ENCODE measurements at places on chromosomes 5 and 9.

GRCh38 chr5:109354761-109355160 is 55.0 kb downstream of the PJA2 start:
- no peak for DNase-seq

DNA sequence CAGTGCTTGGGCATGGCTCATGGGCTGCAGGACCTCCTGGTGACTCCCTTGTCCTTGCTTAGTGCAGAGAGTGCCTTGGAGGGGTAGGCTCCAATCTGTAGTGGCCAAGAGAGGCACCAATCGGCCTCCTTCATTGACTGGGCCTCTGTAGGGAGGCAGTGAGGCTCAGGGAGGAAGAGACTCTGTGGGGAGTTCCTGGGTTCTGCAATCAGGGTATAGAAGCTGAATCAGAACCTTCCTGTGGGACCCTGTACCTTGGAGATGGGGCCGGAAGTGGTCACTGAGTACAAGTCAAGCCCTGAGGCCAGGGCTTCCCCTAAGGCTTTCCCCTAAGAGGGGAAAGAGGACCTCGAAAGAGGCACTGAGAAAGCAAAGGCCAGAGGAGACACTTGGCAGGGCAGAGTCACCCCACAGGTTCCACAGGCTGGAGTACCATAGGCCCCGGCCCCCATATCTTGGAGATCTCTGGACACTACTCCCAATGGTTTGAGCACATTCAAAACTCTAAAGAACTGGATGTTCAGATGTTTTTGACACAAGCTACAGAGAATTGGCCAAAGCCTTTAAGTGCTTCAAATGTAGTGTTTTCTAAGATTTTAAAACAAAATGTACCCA is 190.5 kb downstream of the HSPA4 start:
- no peak for DNase-seq

GRCh38 chr5:137754961-137755762 is 999 bp upstream of the HNRNPA0 start:
- peak; percentile 59 for DNase-seq

- DNase-seq, result no peak
Measured at GRCh38 chr9:34994900-34995669, 5.5 kb downstream of the DNAJB5 start.

- no peak for DNase-seq
Measured at GRCh38 chr5:140043508-140043872, 391 bp upstream of the NRG2 start.

- DNase-seq, result no peak
Measured at GRCh38 chr5:128637031-128637430, 99.0 kb upstream of the FBN2 start.

- DNase-seq, result no peak
Measured at GRCh38 chr5:76445063-76445462, 42.0 kb downstream of the IQGAP2 start.

DNA sequence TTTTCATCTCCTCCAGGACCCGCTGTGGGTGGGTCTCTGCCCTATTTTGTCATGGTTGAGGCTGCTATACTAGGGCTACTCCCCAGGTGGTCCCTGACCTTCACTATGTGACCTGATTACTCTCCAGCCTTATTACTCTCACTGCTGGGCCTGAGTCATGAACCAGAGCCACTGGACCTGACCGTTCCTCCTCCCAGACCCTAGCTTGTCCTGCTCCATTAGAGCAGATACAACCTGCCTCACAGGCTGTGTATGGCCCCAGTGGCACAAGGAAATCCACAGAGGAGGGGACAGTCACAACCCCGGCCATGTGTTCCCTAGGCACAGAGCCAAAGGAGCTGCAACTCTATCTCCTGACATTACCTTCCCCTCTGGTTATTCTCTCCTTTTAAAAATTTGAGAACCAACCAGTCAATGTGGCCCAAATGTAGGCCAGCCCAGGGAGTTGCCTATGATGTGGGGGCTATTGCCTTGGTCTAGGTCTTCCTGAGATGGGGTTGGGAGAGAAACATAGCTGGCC is 96.0 kb upstream of the FSTL4 start:
- no peak for DNase-seq

- no peak for DNase-seq
Measured at GRCh38 chr5:132220491-132220890, 7.2 kb downstream of the P4HA2 start.

DNA sequence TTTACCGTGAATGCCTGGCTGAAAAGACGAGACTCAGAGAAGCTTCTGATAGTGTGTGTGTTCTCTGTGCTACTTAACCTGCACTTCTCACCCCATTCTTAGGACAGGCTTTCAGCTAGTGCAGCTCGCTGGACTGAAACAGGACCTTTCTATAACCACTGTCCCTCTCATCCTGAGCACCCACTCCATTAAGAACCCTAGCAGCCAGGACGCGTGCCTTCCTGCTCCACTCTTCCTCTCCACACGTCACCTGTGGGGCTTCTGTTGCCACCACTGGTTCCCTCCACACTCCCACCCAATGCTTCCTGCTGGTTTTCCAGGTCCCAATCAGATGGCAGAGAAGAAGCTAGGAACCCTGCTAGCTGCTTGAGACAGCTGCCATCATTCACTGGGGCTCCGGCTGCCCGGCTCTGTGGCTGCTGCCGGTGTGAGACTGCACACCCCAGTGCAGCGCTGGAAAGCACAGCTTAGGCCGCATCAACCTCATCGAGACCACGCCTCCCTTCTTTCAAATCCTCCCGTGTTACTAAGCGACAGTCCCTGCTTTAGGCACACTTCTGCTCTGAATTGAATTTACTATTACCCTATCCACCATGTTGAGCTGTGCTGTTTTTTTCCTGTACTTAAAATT is 44.0 kb downstream of the RNF130 start:
- DNase-seq, result no peak

- no peak for DNase-seq
Measured at GRCh38 chr5:38462976-38463633, 93.3 kb downstream of the LIFR start.
